ENCODE measurements at places on chromosomes 12 and 14.

DNA sequence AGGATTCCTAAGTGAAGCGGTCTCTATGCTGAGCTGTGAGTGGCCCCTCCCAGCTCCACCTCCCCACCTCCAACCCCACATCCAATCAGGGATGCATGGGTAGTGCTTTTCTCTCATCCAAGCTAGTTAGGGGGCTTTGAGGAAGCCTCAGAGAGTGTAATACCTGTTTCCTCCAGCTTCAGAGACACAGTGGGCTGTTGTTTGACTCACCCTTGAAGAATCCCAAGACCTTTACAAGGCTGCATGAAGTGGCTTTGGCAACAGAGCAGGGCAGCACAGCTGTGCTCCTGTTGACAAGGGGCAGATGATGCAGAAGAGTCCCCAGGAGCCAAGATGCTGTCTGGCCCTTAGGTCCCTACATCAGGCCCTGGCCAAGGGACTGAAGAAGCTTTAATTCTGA, 27.1 kb upstream of the CLMN start:
- no peak for DNase-seq

DNA sequence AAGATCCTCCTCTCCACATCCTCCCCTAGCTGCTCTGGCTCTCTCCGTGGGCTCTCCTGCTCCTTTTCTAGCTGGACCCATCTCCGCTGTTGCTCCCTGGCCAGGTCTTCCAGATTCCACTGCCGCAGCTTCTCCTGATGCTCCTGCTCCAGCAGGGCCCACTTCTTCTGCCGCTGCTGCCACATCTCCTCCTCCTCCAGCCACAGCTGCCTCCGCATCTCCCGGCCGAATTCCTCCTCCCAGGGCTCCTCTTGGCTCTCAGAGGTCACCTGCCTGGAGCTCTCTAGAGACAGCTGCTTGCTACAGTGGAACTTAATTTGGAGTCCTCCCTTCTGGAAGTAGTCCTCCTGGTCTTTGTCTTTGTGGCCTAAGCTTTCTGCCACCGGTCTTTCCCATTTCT, 5.5 kb downstream of the FAM186B start:
- no peak for DNase-seq

- no peak for DNase-seq
Observed at GRCh38 chr14:47186486-47186885, 488.9 kb downstream of the MDGA2 start.

GRCh38 chr12:104490850-104491249, 34.1 kb downstream of the CHST11 start:
- DNase-seq = no peak

GRCh38 chr14:26200687-26201086, 397.1 kb downstream of the NOVA1 start:
- DNase-seq = no peak

DNA sequence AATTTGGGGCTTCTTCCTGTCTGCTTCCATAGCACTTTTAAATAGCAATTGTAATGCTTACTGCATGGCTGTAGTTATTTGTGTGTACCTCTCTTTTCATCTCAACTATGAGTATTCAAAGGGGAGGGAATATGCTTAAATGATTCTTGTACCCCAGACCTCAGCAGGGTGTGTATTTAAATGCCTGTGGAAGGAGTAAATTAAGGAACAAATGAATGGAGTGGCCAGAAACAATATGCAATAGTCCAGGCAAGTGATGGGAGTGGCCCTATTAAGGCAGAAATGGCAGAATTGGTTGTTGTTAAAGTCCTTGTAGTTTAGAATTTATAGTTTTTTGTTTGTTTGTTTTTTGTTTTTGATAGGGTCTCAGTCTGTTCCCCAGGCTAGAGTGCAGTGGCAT, 1.5 kb downstream of the RAD51B start:
- no peak for DNase-seq

DNA sequence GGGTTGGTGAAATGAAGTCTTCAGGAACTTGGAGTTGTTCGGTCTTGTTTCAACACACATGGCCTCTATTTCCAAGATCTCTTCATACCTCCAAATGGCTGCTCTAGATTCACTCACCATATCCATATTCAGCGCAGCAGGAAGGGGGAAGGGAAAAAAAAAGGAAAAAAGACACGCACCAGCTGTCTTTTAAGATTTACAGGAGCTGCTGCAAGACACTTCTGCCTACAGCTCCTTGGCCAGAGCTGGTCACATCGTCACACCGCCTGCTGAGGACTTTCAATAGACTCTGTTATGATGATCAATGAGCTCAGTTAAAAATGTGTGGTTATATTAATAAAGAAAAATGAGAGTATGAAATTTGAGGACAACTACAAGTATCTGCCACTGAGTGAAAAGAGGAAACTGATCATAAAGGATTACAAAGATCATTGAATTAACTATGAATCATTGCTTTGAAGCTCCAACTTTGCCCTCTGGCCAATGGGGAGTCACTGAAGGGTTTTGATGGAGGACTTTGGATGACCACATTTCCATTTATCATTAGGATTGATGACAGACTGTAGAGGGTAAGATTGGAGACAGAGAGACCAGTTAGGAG, 182.1 kb upstream of the HMGA2 start:
- no peak for DNase-seq

DNA sequence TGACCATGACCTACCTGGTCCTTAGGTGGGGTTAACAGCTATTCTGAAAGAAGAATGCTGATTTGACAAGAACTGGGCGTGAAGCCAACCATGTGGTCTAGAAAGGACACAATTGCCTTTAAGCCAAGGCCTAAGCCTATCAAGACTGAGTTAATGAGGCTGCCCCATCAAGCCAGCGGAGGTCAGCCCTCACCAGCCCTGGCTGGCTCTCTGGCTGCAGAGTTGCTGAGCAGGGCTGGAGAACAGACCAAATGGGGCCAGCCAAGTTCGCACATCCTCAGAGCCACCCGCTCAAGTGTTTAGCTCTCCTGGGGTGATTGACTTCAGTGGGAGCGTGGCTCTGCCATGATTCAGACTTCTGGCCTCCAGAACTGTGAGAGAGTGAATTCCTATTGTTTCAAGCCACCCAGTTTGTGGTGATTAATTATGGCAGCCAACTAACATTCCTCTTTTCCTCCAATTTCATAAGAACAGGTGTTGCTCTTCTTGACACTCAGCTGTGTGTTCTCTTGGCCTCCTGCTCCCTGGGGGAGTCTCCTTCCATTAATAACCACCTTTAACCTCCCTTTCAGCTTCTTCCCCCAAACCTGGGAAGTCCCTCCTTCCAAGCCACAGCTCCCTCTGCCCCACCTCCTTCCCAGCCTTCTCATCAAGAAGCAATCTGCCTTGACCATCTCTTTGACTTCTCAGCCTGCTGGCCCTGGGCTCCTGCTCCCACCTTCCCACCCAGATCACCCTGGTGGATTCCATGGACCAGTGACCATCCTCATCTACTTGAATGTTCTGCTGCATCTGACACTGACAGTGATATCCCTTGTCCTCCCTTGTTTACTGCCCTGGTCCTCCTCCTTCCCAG, 5.3 kb upstream of the SERPINA5 start:
- no peak for DNase-seq

DNA sequence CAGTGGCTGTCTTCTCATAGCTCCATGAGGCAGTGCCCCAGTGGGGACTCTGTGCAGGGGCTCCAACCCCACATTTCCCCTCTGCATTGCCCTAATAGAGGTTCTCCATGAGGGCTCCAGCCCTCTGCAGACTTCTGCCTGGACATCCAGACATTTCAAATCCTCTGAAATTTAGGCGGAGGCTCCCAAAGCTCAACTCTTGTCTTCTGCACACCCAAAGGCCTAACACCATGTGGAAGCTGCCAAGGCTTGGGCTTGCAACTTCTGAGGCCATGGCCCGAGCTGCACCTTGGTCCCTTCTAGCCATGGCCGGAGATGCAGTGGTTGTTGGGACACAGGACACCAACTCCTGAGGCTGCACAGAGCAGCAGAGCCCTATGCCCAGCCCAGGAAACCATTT, 20.5 kb upstream of the PPP2R5C start:
- no peak for DNase-seq

DNA sequence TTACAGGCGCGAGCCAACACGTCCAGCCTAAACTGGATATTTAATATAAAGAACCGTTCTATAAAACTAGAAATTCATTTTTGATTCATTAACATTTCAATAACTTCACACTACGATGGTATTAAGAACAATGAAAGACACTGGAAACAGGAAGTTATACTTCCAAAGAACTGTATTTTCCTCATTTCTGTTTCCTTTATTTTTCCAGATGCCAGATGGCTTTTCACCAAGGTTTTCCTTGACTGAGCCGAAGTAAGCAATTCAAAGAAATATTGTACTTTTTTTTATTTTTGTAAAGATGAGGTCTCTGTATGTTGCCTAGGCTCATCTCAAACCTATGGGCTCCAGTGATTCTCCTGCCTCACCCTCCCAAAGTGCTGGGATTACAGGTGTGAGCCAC, 28.2 kb downstream of the EEA1 start:
- no peak for DNase-seq

DNA sequence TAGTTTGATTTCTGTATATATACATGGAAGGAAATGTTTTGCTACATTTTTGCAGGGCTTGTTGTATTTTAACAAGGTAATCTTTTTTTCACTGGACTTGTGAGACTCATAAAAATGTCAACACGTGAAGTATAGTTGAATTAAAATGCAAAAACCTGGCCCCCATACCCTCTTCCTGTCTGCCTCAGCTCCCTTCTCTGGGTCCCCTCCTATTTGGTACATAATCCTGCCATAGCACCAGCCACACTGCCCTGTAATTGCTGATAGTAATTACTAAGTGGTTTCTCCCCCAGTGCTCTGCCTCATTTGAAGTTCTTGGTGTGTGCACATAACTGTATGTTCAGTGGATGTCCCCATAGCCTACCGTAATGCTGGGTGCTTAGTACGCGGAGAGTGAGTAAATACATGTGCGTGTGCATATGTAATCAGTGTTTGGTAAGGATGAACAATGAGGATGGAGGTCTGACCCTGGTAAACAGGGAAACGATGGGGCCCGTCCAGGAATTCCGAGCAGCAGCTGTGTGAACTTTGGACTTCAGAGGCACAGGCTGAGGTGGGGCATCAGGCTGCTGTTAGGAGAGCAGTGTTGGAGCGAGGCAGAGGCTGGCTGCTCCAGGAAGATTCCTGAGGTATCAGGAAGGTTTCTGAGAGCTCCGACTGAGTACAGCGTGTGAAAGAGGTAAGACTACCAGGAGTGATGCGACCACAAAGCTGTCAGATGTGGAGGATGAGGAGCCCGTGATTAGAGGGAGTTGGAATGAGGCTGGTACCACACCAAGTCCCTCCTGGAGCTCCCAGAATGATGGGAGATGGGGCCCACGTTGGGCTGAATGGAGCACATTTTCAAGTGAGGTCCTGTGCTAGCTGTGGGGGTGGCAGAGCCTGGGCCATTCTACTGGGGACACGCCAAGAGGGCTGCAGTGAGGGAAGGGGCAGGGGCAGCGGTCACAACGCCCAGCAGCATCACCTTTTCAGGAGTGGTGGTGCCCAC, 106.8 kb downstream of the PELI2 start:
- no peak for DNase-seq

DNA sequence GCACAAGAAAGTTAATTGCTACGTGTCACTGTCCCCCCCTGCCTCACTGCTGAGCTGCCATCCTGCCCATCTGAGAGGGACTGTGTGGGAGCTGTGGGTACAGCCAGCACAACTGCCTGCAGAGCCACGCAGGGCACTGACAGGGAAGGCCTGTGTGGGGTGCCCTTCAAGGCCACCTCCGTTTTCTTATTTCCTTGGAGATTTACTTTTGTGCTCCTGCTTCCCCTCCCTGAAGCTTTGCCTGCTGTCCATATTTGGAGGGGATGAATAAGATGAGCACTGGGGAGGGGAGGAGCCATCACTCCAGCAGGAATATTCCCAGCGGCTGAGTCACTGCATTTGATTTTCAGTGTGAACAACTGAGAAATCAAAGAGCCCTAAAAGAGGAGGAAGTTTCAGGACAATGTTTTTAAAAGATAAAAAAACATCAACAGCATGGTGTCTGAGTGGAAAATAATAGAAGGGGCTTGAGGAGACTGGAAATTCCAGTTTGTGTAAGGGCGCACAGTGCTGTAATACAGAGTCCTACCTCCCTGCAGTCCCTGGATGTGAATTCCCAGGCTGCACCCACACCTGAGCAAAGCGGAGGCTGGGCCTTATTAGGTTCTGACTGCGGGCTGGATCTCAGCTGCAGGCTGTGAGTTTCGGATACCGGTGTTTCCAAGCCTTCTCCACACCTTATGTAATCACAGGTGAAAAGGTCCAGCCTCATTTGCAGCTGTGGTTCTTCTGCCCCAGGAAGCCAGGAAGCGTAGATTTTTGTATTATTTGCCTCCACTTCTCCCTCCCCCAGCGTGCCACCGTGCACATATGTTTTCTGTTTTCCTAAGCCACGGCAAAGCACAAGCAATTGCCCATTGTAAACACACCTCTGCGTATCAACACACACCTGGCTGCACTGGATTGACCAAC, 192.6 kb upstream of the BCL2L14 start:
- DNase-seq = no peak

GRCh38 chr14:88264116-88264515, 59.0 kb downstream of the KCNK10 start:
- DNase-seq = no peak

DNA sequence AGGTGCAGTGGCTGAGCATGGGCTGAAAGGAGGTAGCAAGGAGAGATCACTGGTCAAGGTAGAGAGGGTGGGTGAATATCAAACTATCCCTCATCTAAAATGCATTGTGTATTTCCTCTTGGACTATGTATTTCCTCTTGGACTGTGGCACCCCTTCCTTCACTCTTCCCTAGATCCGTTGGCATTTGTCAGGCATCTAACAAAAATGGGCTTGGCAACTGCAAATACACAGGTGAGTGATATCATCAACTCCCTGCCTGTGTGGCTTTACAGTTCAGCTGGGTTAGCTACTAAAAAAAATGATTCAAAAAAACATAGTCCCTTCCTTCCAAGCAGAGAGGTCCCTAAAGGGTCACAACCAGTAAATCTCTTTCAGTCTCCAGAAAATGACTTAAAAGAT, 142.8 kb upstream of the FUT8 start:
- no peak for DNase-seq

DNA sequence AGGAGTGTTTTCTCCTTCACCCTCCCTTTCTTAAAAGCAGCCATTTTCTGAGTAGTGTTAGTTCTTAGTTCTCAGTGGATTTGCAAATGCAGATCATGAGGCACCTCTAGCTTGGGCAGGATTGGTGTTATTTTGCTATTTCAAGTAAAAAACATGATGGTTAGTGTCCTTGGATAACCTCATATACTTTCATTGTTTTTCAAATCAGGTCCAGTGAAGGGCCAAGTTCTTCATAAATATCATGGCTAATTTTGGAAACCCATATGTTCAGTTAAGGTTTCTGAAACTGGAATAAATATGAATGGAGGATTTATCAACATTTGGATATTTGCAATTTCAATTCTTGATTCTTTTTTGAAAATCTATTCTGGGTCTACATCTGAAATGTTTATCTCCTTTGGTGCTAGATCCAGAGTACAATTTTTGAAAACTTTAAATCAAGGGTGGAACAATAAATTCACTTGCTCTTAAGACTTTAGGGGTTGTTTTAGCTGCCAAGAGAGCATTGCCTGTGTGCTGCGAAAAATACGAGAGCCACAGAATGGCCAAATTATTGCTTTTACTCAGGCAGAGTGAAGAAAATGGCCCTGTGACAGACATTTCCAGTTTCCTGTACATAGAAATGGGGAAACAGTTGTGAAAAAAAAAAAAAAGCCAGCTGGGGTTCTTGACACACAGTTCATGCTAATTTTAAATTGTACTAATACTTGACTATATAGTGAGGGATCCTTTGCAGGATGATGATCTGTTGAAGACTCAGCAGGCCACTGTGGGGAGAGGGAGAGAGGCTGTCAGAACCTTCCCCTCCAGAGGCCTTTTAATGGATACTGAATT, 104.6 kb downstream of the BICD1 start:
- DNase-seq = no peak

Measured in cortex of kidney (tissue), 1 donor.